Activated T-helper 17 cell treated with anti-CD3 and anti-CD28 coated beads, Interleukin-2, amount 50 U/mL, for 72 hours (primary cell): ENCODE measurements at places on chromosomes 16 and 17. TPM values are rescaled to one million over a fixed set of nuclear protein-coding genes. Genes with fewer than 3 reads are reported as not detected.
A peak's percentile ranks its signal among the peaks of the same experiment; 100 is the strongest.

KCNJ16 gene
- total RNA-seq = not detected

GRCh38 chr17:80990921-80991644, 558 bp upstream of the CHMP6 start:
- ATAC-seq = peak; percentile 17

DNA sequence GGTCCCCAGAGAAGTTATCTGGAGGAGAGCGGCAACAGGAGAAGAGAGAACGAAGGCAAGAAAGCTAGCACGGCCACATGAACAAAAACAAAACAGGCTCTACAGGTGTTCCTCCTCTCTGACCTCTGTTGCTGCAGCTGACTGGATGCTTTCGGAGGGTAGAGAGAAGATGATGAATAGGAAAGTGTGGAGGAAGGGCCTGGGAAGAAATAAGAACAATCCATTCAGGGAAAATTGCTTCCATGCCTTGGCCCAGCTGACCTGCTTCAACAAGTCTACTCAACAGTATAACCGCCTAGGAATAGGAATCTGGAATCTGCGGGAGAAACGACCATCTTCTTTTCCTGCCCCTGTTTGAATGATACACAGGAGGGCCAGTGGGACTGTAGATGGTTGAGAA, 258.5 kb downstream of the ZFHX3 start:
- no peak for ATAC-seq

GRCh38 chr16:50743581-50744225, 1.8 kb downstream of the CYLD start:
- ATAC-seq = no peak

DNA sequence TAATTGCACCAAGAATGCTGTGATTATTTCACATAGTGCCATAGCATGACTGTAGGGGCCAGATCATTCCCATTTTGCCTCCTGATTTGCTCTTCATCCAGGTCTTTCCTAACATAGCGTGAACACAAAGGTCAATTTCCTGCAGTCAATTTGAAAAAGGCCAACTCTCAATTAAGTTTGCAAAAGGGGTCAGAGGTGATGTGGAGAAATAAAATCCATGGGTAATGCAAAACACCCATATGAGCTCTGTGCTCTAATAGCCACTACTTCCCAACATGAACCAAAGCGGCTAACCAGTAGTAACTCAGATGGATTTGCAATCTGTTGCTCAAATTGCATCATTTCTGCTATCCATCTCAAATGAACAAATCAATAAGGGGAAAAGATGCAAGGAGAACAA, 275.5 kb upstream of the SOX9 start:
- no peak for ATAC-seq

- no peak for ATAC-seq
Measured at GRCh38 chr17:73634629-73635028, 9.6 kb downstream of the SDK2 start.

OR3A1 gene
- 0.35 TPM for total RNA-seq

- no peak for ATAC-seq
Measured at GRCh38 chr16:78446486-78446885, 347.0 kb downstream of the WWOX start.

CBX8 gene
- 5.5 TPM for total RNA-seq

DNA sequence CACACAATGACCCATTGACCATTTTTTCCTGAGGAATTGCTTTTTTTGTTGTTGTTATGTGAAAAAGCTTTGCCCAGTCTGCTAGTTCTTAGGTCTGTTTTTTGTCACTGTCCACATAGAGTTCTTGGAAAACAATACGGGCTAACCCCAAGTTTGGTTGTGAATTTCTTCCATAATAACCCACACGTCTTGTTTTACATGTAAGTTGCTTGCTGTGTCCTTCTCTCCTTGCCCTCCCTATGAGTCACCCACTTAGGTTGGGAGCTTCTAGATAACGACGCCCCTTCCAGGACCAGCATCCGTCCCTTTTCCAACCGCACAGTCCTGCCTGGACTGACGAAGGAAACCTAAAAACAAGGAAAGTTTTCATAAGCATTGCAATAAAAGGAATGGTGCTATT, 175.3 kb upstream of the HS3ST3A1 start:
- ATAC-seq = no peak

PRAC2 gene
- total RNA-seq = not detected

DNA sequence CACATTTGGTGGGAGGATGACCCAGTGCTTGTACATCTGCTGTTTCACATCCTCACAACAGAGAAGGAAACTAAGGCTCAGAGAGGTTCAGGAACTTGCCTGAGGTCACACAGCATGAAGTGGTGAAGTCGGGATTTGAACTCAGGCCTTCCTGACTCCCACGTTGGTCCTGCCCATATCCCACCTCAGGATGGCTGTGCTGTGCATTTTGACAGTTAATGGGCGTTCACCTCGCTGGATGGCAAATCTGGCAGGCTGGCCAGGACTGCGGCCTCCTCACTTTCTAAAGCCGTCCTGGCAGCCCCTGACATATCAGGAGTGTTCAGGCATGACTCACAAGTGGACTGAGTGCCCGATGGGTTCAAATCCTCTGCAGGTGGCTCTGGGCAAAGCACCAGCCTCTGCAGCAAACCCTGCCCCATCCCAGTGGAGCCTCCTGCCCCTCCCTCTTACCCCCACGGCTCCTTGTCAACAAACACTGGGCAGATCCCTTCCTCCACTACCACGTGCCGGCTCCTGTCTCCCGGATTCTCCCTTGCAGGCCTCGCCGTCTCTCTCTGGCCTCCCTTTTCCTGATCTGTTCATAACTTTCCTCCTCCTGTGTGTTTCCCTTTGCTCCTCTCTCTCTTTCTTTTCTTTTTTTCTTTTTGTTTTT, 29.2 kb downstream of the SOCS3 start:
- no peak for ATAC-seq

ZKSCAN2 gene
- total RNA-seq = 3.7 TPM

PARD6A gene
- 10.7 TPM for total RNA-seq

ADAD2 gene
- total RNA-seq = not detected

GRCh38 chr16:17518441-17518840, 47.7 kb upstream of the XYLT1 start:
- no peak for ATAC-seq

DNA sequence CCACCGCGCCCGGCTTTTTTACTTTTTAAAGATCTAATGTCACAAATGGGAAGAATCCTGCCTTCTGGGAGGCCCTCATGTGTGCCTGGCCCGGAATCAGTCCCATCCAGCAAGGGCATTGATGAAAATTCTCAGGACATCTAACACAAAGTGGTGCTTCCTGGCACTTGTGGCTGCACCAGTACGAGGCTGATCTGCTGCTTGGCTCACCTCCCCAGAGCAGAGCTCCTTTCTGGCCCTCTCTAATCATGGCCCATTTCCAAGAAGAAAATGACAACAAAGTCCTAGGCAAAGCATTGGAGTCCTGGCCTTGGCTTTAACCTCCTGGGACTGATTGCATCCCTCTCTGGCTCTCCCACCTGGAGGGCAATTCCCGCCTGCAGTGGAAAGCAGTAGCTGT, 50.7 kb upstream of the SIAH1 start:
- no peak for ATAC-seq

DNA sequence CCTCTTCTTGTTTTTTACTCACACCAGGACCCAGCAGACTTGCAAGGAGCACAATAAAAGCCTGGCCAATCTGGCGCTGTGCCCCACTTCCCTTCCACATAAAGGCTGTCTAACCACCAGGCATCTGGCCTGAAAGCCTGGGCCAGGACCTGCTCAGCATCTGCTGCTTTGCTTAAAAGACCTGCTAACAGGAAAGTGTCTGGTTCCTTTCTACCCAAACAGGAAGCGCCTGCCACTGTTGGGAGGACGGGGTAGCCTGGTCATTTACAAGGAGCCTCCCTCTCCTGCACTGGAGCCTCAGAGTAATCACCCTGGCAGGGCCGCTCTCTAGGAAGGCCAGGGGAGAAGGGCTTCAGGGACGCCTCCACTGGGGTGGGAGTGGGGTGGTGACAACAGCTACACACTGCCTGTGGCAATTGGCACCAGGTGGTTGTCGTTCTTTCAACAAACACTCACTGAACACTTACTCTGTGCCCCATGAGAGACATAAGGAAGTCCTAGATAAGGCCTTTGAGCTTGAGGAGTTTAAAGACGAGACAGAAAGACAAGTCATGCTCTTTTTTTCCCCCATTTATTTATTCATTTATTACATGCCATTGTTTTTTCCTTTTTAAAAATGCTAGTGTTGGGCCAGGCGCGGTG, 6.3 kb upstream of the MMP28 start:
- ATAC-seq = no peak

GRCh38 chr17:80968602-80969029, 23.0 kb upstream of the CHMP6 start:
- ATAC-seq = no peak

C1QTNF8 gene
- not detected for total RNA-seq

EXOC3L1 gene
- total RNA-seq = 0.37 TPM

YPEL3 gene
- total RNA-seq = 34.7 TPM

DNA sequence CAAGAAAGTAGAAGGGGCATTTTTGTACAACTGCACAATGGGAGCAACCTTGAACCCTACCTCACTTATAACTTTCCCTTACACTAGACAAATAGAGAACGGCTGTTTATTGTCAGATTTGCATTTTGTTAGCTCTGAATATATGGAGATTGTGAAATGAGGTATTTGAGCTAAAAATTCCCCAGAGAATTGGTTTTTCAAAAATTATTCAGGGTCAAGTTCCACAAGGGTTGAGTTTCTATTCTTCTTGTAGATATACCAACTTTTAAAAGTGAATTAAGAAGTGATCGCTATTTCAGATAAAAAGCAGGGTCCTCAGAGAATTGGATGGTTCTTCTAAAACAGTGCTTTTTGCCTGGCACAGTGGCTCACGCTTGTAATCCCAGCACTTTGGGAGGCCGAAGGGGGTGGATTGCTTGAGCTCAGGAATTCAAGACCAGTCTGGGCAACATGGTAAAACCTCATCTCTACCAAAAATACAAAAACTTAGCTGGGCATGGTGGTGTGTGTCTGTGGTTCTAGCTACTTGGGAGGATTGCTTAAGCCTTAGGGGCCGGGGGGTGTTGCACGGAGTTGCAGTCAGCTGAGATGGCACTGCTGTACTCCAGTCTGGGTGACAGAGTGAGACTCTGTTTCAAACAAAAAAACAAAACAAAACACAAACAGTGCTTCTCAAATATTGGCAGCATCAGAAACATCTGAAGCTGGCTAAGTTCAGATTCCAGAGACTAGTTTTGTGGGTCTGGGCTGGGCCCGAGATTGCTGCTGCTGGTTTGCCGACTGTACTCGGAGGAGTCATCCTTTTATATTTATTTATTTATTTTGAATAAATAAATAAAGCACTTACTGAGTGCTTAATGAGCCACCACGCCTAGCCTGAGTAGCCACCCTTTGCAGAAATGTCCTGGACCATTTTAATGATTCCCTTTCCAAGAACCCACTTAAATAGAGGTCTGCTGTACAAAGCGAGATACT, 50.9 kb downstream of the PECAM1 start:
- no peak for ATAC-seq

IL32 gene
- 3,603 TPM for total RNA-seq

- ATAC-seq = peak; percentile 13
Measured at GRCh38 chr16:90026135-90026534, 6.9 kb upstream of the DBNDD1 start.

INCA1 gene
- 0.61 TPM for total RNA-seq

GRCh38 chr17:386141-386876, 33.7 kb upstream of the RPH3AL start:
- peak; percentile 88 for ATAC-seq

GRCh38 chr17:75412455-75413317, 7.2 kb upstream of the GRB2 start:
- peak; percentile 82 for ATAC-seq

DNA sequence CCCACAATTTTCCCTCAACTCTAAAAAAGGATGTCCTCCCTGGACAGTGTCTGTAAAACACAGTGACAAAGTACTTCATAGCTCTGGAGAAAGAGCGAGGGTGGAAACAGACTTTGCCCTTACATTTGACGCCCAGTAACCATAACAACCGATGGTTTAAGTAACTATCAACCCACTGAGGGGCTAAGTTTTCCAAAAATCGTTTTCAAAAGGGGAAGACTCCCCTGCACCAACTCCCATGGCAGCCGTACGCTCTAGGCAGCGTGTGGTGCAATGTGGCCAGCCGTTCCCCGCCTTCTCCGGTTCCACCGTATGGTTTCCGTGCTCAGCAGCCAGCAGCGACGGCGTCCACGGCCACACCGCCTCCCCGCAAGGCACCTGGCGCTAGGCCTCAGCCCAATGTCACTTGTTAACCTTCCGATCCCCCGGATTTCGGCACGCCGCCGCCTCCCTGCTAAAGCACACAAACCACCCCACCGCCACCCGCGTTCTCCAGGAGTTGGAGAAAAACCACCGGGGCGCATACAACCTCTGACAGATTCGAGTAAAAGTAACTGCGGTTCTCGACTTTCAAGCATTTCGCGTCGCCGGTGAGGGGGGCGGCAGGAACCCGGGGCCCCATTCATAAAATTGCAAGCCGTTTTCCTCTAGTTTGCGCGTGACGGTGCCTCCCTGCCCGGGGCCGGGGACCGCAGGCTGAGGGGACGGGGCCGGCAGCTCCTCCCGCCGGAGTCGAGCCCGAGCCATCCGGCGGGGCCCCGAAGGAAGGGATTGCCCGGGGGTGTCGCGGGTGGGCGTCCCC, 661 bp downstream of the TEX2 start:
- ATAC-seq = peak; percentile 38

ZNF624 gene
- 3.4 TPM for total RNA-seq

- ATAC-seq = no peak
Measured at GRCh38 chr17:46160169-46160568, 33.1 kb downstream of the KANSL1 start.

PRPSAP1 gene
- total RNA-seq = 29.7 TPM

- ATAC-seq = peak; percentile 76
Measured at GRCh38 chr17:63760771-63761539, 12.4 kb downstream of the CCDC47 start.

DNA sequence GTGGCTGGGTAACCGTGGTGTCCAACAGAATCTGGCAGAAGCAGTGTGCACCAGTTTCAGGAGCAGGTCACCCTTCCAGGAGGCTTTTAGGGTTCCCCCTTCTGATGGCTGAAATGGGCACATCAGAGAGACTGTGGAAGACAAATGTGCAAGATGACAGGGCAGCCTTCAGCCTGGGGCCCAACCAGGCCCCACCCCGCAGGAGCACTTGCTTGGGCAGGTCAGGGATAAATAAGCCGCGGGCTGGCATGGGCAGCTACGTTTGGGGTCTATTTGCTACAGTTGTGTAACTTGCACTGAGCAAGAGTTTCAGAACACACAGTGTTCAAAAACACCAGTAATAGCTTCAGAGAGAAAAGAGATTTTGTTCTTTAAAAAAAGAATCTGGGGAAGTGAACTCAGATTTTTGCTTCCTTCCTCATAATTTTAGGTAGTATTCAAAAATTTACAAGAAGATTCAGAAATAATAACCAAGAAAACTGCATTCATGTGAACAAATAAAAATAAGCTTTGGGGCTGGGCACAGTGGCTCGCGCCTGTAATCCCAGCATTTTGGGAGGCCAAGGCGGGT, 44.9 kb upstream of the BAHCC1 start:
- no peak for ATAC-seq

DNA sequence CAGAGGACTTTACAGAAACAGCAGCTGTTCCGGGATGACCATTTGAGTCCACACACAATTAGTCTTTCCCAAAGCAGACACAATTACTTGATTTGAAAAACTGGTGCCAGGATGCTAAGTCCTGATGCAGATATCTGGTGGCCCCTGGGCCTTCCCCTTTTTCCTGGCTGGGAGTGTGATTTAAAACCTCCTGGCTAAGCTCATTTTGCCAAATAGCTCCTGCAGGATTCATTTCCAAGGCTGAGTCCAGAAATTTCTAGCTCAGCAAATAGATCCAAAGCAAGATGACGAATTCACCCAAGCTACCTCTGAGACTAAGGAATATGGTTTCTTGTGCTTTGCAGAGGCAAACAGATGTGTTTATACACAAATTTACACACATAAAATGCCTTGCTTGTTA, 422.2 kb downstream of the CA10 start:
- ATAC-seq = no peak

- no peak for ATAC-seq
Measured at GRCh38 chr16:89661215-89661614, 3.6 kb downstream of the SPATA33 start.

KRTAP3-1 gene
- total RNA-seq = not detected

CHST4 gene
- not detected for total RNA-seq
